DMS79 (cell line): ENCODE measurements at places on chromosomes 2 and 18.

DNA sequence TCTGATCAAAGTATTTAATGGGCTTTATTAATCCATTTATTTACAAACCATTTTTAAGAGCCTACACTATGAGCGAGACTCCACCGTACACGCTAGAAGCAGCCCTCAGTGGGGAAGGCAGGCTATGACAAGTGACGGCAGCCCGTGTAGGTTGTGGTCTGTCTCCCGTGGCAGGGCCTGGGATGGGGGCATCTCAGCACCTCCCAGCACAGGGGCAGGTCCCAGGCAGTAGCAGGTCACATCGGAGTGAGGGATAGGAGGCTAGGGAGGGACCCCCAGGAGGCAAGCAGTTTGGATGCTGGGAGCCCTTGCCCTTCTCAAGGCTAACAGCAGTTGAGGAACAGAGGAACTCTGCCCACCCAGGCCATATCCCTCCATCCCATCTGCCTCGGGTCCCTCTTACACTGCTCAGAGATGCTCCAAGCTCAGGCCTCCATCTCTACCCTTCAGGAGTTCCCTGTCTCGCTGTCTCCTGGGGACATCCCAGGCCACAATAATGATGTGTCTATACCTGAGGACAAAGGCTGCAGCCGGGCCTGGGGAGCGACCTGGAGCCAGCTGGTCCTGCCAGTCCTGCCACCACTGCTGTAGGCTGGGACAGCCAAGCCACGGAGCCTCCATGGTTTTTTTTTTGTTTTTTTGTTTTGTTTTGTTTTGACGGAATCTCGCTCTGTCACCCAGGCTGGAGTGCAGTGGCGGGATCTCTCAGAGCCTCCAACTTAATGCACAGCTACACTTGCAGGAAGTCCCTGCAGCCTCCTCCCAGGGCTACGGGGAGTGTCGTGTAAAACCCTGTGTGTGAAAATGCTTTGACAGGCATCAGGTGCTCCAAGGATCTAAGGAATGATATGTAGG is 92.0 kb downstream of the NDUFA10 start:
- DNase-seq = no peak

DNA sequence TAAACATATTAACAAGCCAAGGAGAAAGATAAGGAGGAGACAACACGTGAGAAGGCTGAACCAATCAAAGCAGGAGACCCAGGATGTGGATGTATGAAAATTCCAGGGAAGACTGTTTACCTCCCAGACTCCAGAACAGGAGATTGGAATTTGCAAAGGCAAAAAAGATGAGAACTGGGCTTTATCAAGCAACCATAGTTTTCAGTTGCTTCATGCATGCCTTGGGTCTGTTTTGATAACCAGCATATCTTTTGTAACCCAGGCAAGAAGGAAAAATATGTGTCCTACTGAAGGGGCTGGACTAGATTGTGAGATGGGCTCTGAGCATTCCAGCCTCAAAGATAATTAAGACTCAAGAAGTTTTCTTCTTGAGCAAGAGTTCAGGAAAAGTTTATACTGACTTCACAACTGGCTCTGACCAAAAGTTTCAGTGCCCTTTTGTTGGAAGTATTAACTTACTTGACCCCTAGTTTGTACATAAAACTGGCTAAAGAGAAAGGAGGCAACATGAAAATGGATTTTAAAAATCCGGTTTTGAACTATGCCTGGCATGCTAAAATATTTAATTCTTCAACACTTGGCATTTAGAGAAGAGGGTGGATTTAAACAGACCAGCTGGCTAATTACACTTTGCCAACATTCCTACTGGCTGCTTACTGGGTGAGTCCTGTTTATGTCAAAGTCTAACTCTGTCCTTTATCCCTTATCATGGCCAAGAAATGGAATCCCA is 79.3 kb upstream of the CD28 start:
- no peak for DNase-seq

GRCh38 chr2:241501099-241501541 is 7.3 kb downstream of the STK25 start:
- no peak for DNase-seq

- DNase-seq = no peak
Observed at GRCh38 chr2:50729306-50730049, 302.5 kb downstream of the NRXN1 start.

- peak; percentile 38 for DNase-seq
Observed at GRCh38 chr18:58394602-58395425, 234.1 kb downstream of the ALPK2 start.

DNA sequence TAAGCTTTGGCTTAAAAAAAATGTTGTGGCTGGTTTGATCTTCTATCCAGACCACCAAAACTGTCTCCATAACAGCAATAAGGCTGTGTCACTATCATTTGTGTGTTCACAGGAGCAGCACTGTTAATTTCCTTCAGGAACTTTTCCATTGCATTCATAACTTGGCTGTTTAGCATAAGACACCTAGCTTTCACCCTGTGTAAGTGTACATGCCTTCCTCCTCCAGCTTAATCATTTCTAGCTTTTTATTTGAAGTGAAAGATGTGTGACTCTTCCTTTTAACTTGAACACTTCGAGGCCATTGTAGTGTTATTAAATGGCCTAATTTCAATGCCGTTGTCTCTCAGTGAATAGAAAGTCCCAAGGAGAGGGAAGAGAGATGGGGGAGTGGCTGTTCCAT is 352.9 kb upstream of the VWC2L start:
- no peak for DNase-seq

DNA sequence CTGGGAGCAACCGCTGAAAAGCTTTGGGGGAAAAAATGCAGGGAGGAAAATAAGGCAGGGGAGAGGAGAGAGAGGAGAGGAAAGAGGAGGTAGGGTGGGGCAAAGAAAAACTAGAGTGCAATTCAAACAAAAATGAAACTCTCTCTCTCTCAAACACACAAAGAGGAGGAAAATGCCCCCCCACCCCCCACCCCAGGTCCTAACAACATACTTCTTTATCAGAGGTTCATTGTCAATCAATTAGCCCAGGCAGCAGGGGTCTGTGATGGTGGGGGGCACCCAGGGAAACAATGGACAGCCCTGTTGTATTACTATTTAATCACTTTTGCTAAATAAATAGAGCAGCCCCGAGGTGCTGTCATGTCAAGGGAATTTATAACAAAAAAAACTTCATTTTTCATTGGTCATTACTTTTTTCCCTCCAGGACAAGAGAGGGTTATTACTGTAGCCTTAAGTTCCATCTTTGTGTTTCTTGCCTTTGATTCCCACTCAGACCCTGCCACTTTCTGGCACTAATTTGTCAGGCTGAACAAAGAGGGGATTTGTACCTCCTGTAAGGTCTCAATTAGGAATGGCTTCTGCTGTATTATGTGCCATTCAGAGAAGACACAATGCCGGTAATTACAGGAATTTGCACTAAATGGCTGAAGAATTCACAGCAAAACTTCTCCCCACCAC is 55.0 kb downstream of the PLEKHM3 start:
- DNase-seq = no peak

DNA sequence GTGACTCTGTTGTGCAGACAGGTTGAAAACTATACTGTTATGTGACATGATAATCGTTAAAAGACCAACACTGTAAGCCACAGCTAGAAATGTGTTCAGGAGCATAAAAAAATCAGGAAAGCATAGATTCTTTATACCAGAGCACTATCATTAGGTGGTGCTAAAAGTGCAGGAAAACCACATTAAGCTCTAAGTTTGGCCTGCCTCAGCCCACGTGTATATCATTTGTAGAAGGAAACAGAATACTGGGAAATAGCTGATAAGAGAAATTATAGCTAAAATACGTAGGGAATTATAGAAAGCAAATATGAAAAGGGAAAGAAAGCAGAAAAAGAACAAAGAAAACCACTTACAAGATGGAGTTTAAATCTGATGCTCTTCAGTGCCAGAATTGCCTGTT is 26.5 kb upstream of the C2orf74 start:
- peak; percentile 6 for DNase-seq

GRCh38 chr2:231604101-231604684 is 11.5 kb downstream of the TEX44 start:
- DNase-seq = no peak

DNA sequence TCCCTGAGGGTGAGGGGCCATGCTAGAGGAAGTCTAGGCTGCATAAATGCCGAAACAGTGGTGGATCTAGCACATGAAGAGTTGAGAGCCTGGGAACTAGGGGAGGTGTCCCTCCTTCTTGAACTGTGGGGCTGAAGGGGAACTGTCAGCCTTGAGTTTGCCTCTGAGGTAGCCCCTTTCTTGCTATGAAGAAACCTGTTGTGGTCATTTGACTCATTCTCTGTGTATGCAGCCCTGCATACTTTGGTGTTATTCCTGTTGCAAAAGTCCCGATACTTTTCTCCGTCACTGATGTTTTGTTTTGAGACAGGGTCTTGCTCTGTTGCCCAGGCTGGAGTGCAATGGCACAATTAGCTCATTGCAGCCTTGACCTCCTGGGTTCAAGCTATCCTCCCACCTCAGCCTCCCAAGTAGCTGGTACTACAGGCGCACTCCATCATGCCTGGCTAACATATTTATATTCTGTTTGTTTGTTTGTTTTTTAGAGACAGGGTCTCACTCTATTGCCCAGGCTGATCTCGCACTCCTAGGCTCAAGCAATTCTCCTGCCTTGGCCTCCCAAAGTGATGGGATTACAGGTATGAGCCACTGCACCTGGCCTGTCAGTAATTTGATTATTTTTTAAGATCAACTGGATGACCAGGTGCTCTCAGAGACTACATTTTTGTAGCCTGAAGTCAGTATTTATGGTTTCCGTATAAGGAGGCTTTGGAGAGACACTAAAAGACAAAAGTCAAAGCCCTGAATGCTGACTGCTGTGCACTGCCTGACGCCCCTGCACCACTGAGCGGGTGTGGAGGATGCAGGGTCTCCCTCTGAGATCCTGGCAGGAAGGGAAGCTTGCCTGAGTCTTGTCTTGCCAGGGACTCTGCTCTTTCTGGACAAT is 126.0 kb upstream of the MSH6 start:
- DNase-seq = no peak
